CD4-positive, alpha-beta T cell treated with Interleukin-4 for 4 hours (primary cell): ENCODE measurements at places on chromosomes 4 and X.
A peak's percentile ranks its signal among the peaks of the same experiment; 100 is the strongest.

- no peak for DNase-seq
Observed at GRCh38 chrX:153477364-153477857, 7.0 kb upstream of the HAUS7 start.

DNA sequence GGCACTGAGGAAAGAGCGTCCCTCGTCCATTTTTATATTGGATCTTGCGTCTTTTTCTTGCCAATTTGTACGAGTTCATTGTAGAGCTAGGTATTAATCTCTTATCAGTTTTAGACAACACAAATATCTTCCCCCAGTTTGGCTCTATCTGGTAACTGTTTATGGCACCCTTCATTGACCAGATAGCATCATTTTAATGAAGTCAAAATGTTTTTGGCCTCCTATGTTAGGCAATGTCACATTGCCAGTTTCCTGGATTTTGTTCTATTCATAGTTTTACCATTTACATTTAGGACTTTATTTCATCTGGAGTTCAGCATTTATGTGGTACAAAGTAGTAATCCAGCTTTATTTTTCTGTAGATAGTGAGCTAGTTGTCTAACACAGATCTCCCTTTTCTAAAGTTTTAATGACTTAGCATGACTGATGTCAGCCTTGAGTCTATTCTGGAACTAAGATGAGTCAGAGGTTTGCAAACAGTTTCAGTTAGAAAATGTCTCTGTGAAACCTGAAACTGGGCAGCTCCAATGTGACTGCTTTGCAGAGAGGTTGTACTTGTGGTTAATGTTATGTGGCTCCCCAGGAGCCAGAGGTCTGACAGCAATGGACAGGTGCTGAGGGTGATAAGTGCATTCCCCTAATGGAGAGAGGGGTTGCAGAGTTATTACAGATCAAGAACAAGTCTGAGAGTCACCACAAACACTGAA, 5.3 kb upstream of the STBD1 start:
- peak; percentile 11 for DNase-seq

GRCh38 chr4:109631532-109632108, 71.6 kb downstream of the MCUB start:
- DNase-seq, result no peak

DNA sequence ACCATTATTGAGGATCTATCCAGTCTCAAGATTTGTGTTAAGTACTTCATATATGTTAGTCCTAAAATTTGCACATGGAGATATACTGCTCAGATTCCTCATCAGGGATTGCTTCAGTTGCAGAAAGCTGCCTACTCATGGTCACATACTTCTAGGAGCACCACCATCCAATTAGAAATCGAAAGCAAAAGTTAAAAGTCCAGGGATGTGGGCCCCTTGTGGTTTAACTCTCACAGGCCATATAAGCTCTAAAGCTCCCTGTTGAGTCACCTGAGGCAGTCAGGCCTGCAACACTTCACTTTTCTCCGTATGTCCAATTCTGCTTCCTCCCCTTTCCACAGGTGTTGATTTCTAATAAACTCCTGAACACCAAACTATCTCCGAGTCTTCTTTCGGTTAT, 84.2 kb downstream of the CNOT6L start:
- peak; percentile 63 for DNase-seq

- no peak for DNase-seq
Observed at GRCh38 chr4:178215309-178215708, 773.1 kb upstream of the AGA start.

DNA sequence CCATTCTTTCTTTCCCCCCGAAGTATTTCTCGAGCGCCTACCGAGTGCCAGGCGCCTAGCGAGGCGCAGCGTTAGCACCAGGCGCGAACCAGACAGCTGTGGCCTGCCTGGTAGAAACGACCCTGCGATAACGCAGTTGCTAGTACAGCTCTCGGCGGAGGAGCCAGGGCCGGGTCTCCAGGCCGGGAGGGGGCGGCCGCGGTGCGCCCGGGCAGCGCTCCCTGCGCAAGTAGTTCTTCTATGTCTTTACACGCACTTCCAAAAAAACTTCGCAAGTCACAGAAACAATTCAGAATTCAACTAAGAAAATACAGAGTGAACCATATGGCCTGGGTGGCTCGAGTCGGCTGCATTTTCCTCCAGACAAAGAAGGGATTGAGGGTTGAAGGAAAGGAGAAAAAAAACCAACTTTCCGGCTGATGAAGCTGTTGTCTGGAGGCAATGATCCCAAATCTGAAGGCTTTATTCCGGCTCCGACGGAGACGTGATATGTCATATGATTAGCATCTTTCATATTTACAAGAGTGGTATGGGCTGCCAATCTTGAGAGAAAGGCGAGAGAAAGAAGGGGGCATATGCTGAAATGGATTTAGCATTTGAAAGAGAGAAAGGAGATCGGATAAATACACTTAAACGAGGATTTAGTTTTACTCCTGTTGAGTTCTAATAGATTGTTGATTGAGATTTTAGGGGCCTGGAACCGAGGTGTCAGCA, 7.2 kb upstream of the NEUROG2 start:
- peak; percentile 30 for DNase-seq

GRCh38 chr4:76689145-76689817, 208.7 kb downstream of the SOWAHB start:
- no peak for DNase-seq

- DNase-seq, result peak; percentile 28
Observed at GRCh38 chr4:106329041-106329618, 12.8 kb downstream of the AIMP1 start.

GRCh38 chrX:30577362-30577991, at the start of gene TASL:
TASL (minus strand) TSS chrX:30577766; CDS start chrX:30560355, 17,411 bp downstream.
- peak; percentile 49 for DNase-seq

- no peak for DNase-seq
Observed at GRCh38 chr4:7281691-7282665, 89.6 kb downstream of the SORCS2 start.

GRCh38 chrX:55981603-55982002, 250.6 kb upstream of the KLF8 start:
- no peak for DNase-seq

DNA sequence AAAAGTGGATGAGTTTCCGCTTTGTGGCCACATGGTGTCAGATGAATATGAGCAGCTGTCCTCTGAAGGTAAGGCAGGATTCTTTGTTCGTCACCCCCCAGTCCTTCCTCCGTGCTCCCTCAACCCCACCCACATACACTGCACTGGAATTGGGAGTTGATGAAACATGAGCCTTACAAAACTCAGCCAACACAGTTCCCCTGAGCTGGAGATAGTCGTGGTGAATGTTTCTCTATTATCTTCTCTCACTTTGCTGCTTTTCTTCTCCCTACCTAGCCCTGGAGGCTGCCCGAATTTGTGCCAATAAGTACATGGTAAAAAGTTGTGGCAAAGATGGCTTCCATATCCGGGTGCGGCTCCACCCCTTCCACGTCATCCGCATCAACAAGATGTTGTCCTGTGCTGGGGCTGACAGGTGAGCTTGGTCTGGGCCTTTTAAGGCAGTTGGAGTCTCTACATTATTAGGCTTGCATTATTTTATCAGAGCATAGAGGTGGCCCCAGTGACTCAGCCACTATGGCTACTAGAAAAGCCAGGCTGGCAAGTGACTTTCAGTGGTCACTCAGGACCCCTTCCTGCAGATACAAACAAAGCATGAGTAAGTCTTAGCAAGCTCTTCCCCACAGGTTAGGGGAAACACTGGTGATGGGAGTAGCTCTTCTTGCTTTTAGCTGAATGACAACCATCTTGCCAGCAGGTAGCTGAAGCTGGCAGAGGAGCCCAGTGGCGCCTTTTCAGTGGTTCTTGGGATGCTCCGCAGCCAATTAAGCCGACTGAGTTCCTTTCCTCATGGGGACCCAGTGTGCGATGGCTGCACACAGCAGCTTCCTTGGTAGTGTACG, 1.6 kb downstream of the RPL10 start:
- DNase-seq, result peak; percentile 29

- DNase-seq, result no peak
Observed at GRCh38 chr4:18756671-18757070, 735.1 kb upstream of the LCORL start.

DNA sequence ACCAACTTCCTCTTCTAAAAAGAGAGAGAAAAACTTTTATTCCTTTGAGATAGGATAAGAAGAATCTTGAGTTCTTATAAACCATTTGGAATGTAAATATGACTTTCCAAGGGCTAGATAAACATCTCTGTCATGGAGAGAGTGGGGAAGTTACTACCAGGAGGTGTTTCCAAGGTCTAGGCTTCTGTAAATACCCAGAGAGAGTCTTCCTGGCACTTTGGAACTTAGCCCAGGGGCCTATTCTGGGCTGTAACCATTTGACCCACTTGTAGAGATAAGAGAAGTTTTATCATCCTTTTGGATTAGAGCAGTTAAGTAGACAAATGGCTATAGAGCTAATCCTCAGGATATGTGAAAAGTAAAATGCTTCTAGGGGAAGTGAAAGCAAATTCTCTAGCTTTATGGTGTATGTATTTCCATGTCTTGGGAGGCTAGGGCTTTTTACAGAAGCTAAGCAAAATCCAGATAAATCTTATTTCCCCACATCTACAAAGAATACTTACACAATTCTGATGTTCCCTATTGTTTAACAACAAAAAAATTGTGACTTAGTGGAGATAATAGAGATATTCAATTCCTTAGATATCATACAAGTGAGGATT, 51.1 kb downstream of the MCUB start:
- no peak for DNase-seq

- no peak for DNase-seq
Observed at GRCh38 chr4:41164405-41164804, 49.9 kb downstream of the APBB2 start.

DNA sequence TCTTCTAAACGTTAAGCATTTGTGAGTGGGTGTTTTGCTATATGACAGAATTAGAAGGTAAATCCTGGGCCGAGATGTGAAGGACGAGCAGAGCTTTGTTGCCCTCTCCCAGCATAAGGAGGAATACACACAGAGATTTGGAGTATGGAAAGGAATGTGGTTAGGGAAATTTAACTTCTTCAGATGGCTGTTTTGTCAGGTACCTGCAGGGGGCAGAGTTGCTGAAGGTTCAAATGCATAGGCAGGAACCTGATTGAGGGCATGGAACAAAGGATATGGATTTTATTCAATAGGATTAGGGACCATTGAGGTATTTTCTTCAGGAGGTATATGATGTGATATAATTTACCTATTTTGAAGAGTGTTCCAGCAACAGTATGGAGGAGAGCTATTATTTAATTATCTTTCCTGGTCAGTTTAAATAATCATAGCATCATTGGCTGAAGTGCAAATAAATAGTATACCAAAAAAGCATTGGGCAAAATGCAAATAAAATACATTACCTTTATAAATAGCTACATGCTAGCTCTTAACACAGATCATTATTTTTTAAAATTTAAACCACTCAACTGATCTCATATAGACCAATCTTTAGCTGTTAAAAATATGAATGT, 143.6 kb downstream of the SLIT2 start:
- DNase-seq, result peak; percentile 22

- DNase-seq, result no peak
Observed at GRCh38 chr4:85491527-85491926, 16.6 kb downstream of the ARHGAP24 start.

GRCh38 chrX:110172215-110172614, 145.7 kb downstream of the AMMECR1 start:
- DNase-seq, result no peak

DNA sequence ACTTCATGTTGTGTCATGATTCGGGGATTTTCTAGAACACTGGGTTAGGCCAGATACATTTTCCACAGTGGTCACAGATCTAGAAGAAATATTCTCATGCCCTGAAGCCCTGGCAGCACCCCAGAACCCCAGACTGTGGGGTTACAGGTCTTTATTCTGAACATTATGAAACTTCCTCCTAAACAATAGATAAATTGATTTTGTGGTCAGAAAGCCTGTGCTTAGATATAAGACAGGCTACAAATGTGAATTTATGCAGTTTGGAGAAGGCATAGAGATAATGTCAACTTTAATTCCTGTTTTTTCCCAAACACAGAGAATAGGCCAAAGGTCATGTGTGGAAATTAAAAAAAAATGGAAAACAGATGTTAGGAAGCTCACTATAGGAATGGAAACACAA, 492.9 kb downstream of the SPRY1 start:
- DNase-seq, result no peak

DNA sequence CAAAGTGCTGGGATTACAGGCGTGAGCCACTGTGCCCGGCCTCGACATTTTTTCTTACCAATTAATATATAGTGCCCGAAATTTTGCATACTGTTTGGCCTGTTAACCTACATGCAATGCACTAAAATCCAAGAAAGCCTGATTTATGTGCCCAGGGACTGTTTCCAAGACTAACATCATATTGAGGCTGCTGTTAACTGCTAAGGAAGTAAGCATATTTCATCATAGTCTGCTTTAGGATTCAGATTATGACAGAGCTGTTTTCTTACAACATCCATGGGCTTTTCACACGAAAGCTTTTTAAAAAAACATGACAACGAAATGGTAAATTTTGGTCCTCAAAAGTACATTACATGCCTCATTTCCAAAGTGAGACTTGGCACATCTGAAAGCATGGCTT, 84.4 kb downstream of the STOX2 start:
- DNase-seq, result no peak
